CD4-positive, alpha-beta T cell treated with Interleukin-21 for 1 hour (primary cell): ENCODE measurements at places on chromosomes 3 and 15.

- no peak for DNase-seq
Observed at GRCh38 chr15:57427367-57427821, 51.1 kb downstream of the CGNL1 start.

GRCh38 chr3:41234823-41235721 lies 35.8 kb downstream of the CTNNB1 start:
- DNase-seq: no peak

DNA sequence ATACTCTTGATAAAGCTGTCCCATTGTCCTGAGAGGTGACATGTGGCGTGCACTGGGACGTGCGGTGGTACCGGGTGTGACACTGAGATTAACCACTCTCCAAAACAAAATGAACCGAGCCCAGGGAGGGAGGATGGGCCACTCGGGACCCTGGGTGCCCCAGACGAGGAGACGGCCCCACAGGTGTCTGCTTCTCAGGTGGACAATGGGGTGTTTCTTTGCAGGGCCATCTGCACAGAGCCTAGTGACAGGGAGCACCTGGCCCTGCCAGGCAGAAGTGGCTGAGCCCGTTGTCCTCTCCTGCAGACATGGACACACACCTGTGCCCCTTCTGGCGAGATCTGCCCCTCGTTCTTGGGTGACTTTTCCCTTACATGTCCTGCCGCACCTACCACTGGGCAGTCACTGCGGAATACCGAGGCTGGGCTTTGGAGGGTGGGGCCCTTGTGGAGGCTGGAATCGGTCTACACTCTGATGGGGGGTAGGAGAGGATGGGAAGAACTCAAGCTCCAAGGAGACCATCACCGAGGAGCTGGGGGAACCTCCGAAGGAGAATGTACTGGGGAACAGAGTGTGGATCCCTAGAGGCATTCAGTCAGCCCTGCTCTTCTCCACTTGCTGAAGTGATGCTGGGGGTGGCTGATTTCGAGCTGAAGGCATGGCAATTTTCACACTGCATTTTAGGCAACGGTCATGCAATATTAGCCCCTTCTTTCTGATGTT lies 153.5 kb downstream of the ATP10A start:
- DNase-seq: no peak

DNA sequence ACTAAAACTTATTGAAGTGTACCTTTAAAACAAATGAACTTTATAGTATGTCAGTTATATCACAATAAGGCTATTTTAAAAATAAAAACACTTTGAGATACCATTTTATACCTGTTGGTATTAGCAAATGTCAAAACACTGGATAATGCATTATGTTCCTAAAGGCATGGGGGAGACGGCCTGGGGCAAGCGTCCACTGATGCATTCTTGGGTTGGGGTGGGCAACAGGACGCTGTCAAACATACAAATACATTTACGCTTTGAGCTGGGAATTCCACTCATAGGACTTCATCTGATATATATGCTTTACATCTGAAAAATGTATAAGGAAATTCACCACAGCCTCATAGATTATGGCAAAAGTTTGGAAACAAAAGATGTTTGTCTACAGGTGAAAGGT lies 7.6 kb upstream of the GATA2 start:
- no peak for DNase-seq

DNA sequence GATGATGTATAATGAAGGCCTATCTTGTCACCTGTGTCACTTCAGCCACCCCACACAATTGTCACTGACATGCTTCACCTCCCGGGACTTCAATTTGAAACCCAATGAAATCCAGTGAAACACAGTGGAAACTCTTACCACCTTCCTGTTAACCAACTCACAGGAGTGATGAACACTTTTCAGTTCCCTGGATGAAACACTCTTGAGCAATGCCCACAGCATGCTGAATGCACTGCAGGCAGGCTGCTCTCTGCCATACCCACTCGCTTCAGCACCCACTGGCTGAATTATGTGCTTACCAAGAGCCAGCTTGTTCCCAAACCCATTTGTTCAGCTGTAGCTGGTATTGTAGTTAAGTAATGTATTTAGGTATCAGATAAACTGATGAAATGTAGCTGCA lies 47.0 kb downstream of the MAP2K1 start:
- DNase-seq: no peak

DNA sequence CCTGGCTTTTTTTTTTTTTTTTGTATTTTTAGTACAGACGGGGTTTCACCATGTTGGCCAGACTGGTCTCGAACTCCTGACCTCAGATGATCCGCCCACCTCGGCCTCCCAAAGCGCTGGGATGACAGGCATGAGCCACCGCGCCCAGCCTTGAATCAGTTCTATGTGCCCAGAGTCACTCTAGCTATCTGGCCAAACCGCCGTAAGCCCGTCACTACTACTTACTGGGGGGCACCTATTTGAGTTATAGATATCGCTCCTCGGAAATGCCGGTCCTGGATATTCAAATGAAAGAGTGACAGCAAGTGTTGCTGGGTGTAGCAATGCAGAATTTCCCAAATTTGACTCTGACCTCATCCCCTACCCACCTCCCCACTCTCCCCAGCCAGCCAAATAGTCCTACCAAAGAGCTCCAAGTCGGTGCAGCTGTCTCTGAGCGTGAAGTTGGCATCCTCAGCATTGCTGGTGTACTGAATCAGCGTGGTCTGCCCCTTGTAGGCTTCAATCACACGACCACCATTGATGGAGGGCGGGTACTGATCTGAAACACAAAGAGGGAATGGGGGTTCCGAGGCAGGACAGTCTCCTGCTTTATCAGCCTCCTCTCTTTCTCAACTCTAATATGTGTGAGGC lies 38.1 kb downstream of the MUC20 start:
- no peak for DNase-seq

- DNase-seq: no peak
Observed at GRCh38 chr15:98715890-98716443, 67.6 kb downstream of the IGF1R start.

- no peak for DNase-seq
Observed at GRCh38 chr15:52318729-52319500, 23.3 kb upstream of the MYO5C start.

GRCh38 chr3:37216597-37217097 lies 42.3 kb upstream of the LRRFIP2 start:
- peak; percentile 48 for DNase-seq

DNA sequence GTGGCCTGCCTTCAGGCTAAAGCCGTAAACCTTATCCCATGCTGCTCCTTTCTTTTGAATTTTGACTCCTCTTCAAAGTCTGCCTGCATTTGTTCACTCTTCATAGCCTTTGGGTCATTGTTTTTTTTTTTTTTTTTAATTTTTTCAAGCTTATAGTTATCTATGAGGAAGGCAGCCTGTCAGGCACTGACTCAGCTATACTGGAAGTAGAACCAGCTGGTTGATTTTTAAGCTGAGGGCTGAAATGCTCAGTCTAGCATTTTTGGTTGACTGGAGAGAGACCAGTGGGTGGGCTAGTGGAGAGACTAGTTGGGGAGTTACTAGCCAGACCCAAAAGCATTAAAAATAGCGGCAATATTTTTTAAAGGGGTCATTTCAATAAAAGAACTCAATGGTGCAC lies 44.1 kb downstream of the C3orf20 start:
- no peak for DNase-seq

GRCh38 chr3:34109021-34109420 lies 310.6 kb downstream of the PDCD6IP start:
- DNase-seq: no peak

GRCh38 chr3:40073310-40074007 lies 236.0 kb upstream of the EIF1B start:
- DNase-seq: no peak

DNA sequence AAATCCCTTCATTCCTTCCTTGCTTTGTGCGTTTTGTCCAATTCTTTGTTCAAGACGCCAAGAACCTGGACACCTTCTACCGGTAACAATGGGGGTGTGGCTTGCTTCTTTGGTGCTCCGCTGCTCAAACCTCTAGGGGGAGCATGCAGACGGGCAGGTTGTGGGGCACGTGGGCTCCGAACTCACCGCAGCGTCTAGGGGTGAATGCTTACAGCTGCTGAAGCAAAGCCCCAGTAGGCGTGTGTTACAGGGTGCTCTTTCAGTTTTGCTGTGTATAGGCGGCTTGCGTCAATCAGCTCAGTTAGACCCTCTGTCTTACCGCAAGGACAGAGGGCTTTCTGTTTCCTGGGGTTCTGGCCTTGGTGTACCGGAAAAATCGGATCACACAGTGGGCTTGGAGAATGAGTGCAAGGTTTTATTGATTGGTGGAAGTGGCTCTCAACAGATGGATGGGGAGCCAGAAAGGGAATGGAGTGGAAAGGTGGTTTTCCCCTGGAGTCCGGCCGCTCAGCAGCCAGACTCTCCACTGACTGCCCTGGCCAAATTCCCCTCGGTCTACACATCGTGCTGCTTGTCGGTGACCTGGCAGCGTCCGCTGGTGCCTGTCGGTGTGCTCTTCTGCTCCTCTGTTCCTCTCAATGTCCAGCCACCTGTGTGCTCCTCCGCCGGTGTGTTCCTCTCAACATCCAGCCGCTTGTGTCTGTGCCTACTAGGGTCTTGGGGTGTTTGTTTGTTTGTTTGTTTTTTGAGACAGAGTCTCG lies 1.2 kb upstream of the LRRC34 start:
- peak; percentile 83 for DNase-seq

DNA sequence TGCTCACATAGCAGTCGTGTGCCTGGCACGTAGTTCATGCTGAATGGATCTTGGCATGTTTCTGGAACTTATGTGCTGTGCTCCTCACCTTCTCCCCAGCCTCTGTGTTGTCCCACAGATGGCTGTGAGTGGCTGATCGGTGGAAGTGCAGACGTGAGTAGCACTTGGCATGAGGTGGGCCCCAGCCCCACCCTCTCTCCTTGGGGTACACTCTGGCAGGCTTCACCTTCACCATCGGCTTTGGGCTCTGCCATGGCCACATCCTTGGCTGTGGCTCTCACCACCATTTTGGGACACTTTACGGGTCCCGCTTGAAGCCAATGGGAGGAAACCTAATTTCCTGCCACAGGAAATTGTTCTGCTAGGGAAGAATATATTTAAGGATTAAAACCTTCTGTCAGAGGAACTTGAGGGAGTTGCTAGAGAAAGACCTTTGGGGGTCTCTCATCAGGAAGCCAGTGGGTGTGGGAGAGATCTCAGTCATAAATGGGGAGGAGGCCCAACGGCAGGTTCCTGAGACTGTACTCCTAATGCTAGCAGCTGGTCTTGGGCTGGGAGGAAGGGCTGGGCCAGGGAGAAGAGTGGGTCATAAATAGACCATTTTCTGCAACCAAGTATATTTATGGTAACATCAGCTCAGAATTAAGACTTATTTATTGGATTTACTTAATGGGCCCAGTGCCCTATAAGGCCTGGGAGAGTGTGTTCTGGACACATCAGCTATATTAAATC lies 92.3 kb downstream of the SMAD3 start:
- DNase-seq: no peak
